ENCODE measurements at places on chromosomes 5 and 9.

- no peak for DNase-seq
Observed at GRCh38 chr5:65727491-65728156, 5.6 kb downstream of the NLN start.

- no peak for DNase-seq
Observed at GRCh38 chr5:168879929-168880328, 300.8 kb upstream of the PANK3 start.

- no peak for DNase-seq
Observed at GRCh38 chr9:129242191-129242941, 64.3 kb upstream of the IER5L start.

DNA sequence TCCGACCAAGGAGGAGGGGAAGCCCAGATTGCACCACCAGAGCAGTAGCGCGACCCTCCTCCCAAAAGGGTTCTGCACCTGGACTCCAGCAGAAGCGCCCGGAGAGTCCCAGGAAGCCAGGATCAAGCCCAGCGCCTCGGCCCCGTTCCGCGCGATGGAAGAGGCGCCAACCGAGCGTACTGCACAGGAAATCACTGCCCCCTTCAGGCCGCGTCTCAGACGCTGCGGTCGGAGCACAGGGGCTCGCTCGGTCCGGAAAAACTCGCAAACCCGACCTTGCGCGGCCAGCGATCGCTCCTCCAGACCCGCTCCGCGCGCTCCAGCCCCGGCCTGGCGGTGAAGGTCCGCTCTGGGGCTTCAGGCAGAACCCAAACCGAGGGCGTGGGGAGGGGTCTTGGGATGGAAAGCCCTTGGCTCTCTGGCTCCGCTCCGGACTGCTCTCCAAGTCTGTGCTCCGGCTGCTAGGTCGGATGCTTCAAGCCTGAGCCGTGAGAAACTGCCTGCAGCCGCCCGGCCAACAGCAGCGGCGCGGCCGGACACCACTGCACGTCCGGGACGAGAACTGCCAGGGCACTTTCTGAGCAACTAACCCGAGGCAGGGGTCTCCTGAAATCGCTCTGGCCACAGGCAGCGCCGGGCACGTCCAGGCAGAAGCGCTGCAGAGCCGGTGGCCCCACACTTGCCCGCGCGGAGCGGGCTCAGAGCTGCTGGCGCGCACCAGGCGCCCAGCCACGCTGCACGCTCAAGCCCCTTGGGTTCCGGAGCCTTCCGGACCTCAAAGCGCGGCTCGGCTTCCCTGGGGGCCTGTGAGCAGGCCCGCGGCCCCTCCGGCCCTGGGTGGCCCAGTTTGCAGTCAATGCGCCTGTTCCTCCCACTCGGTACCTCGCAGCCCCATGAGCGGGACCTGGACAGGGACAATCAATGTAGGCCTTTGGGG lies 1.3 kb downstream of the GABBR2 start:
- peak; percentile 70 for DNase-seq

GRCh38 chr9:102164247-102164646 lies 425.8 kb upstream of the GRIN3A start:
- no peak for DNase-seq

DNA sequence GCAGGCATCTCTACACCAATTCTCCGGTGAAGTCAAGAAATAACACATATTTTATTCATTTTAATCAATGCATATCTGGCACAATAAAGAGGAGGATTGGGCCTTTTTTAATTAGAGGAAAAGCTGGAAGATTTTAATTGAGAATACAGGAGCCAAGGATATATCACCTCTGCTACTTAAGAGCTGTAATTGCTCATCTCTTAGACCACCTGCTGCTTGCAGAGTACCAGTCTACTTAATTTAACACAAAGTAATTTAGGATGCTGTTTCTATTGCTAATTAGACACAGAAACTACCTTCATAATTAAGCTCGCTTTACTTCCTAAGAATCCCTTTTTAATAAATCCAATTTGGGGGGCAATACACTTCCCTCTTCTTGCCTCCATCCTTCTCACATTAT lies 326.9 kb downstream of the TENT4A start:
- DNase-seq = no peak

- no peak for DNase-seq
Observed at GRCh38 chr5:141343242-141343952, at the start of gene PCDHGA3. Gene PCDHGA3 (plus strand): TSS chr5:141343829. CDS start chr5:141344034, 205 bp downstream.

DNA sequence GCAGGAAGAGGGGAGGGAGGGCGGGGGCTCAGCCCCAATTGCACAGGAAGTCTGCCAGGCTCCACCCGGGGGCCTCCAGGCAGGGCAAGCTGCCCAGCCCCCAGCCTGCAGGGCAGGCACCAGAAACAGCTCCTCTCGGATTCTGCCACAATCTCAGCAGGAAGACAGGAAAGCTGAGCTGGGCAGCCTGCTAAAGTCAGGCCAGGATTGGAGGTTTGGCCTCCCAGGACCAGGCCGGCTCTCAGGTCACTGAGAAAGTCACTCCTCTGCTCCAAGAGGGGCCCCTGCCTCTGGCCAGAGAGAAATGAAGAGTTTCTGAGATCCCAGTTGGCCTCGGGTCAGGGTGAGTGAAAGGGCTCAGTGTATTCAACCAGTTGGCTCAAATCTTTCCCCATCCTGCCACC lies 54.6 kb upstream of the STXBP1 start:
- peak; percentile 77 for DNase-seq

DNA sequence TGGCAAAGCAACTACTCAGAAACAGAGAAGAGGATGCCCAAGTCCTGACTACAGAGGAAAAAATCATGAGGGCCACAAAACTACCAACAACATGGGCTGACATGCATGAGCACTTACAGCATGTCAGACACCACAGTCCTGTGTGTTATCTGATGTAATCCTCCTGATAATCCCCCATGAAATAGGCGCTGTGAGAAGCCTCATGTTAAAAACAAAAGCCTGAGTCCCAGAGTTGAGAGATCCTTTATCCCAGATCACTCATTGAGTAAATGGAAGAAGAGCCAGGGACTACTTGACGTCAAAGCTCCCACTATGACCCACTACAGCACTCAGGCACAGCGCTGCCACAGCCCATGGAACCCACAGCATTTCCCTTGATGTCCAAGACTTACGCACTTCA lies 7.2 kb upstream of the SPOCK1 start:
- DNase-seq = no peak

DNA sequence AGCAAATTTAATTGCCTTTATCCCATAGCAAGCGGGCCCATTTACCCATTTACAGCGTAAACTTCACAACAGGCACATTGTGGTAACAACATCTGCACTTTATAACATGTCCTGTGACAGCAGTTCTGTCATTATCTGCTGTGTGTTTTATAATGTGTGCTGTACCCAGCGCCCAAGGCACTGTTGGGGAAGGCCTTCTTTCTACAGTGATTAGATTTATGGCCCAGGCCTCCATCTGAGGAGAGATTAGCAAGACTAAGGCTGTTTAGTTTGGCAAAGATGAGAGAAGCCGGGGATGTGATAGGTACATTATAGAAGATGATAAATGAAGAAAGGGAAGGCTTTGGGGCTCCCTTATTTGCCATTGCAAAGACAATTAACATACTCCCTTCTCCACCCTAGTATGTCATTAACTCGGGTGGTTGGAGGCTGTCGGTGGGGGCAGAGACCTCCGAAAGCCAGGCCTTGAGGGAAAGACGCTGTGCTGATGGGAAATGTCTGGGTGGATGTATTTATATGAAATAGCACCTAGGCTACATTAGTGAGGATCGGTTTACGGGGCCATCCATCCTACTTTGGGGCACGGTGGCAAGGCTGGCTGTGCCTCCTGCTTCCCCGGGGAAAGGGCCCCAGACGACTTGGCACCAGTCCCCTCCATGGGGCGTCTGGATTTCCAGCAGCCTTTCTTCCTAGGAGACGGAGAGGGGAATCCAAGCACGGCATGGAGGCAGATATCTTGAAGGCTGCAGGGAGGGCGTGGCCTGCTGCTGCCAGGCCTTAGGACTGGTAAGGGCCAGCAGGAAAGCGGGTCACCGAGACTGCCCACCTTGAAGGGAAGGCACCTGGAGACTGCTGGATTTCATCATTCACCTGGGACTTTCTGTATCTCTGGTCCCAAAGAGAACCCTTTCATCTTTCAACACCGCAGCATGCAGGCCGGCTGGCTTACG lies 64.3 kb upstream of the PTCH1 start:
- DNase-seq = no peak

GRCh38 chr9:96217754-96218693 lies 84.0 kb downstream of the HSD17B3 start:
- DNase-seq = peak; percentile 84

All from right hindlimb (tissue), 1 donor.